ENCODE measurements at places on chromosomes 1 and 21.

DNA sequence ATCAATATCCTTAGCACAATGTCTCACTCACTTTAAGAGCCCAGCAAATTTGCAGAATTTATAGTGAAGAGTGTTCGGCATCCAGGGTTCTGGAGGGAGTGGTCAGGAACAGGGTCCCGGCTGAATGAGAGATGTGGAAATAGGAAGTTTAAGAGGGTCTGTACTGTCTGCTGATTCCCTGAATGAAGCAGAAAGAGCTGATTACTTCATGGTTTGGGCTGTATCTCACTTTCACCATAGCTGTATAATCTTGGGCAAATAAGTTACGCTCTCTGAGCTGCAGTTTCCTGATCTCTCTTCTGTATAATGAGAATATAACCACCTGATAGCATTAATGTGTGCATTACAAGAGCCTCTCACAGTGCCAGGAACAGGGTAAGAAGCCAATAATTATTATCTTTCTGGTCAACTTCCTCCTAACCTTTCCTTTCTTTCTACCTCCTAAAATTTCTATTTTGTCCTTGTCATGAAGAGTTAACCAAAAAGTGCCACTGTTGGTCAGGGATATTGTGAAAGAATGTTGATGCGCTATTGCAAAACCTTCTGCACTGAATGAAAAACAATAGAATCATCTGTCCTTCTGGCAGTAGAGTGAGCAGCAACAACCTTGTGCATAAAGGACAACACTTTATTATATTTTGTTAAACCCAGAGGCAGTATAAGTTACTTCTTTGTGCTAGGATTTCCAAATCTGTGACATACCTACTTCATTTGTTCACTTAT, 14.7 kb upstream of the PTGFR start:
- ATAC-seq, result peak; percentile 51

DNA sequence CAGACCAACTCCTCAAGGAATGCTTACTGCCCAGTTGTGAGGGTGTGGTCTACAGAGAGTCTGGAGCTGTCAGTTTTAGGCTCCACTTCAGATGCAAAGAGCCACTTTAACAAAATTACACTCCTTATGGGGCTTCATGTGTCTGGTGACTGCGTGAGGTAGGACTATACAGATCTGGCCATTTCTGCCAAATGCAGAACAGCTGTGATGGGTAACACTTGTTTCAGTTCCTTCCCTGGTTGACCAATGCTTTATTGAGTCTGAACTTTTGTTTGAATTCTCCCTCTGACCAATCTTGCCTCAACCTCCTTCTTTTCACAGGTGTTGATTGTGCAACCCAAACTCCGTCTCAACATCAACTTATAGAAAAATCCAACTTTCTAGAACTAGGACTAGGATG, 181.2 kb downstream of the OMA1 start:
- no peak for ATAC-seq

DNA sequence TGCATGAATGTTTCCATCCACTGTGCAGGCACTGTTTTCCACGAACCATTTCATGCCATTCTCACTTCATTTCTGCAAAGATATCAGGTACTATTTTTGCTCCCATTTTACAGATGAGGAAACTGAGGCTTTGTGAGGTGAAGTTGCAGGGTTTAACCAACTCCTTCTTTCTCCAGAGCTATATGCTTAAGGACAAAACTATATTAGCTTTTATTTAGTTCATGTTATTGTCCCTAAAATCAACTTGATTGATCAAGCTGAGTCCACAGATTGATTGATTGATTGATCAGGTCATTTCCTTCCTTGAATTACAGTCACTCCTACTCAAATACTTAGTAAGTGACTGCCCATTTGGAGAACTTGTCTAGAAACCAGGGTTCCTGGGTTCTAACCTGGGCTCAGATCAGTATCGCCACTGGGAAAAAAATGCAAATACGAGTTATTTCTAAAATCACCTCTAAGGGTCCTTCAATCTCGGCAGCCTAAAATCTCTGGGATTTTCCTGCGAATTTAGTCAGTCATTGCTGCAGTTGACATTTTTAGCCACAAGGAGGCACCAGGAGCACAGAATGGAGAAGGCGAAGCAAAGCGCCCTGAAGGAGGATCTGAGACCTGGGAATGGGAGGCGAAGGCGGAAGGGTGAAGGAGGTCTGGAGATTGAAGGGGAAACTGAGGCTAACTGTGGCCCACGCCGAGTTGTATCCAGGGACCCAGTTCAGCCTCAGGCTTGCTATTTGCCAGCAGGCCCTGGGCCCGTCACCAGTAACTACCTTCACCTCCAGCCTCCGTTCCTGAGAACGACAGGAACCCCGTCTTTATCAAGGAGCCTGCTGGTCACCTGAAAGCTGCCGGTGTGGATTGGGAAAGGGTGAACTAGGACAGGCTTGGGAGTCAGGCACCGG, 14.3 kb upstream of the MUL1 start:
- ATAC-seq, result peak; percentile 87

- ATAC-seq, result no peak
Measured at GRCh38 chr1:40712997-40713396, 21.5 kb downstream of the NFYC start.

DNA sequence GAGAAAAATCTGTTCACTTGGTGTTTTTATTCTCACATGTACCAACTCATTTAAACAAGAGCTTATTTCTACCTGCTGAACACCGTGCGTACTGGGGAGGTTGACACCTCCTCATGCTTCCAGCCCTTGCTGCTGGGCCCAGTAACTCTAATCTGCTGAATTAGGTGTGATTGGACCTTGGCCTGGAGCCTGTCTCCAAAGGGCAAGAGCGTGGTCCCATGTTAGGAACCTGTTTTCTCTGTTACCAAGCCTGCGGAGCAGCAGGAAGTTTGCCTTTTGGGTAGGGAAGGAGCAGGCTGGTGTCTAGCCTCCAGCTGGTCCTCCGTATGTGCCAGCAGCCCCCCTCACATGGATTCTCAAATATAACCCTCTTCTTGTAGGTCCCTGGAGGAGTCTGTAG, 10.9 kb upstream of the SLC27A3 start:
- no peak for ATAC-seq

- no peak for ATAC-seq
Measured at GRCh38 chr1:145995964-145996432, 381 bp downstream of the TXNIP start.

DNA sequence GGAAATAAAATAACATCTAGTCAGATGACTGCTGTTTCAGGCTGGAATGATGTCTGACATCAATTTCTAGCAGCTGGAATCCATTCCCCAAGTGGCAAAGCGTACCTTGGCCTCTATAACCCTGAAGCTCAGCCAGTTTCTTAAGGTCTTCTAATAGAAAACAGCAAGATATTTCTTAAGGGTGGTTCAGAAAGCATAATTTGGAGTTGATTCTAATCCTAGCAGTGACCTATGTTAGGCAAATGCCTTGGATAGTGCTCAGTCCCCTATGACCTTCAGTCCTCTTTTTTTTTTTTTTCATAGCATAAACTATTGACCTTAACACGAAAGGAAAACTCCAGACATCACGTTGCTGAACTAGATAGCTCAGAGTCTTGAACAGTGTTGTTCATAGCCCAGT, 56.5 kb downstream of the LAMC2 start:
- peak; percentile 28 for ATAC-seq

DNA sequence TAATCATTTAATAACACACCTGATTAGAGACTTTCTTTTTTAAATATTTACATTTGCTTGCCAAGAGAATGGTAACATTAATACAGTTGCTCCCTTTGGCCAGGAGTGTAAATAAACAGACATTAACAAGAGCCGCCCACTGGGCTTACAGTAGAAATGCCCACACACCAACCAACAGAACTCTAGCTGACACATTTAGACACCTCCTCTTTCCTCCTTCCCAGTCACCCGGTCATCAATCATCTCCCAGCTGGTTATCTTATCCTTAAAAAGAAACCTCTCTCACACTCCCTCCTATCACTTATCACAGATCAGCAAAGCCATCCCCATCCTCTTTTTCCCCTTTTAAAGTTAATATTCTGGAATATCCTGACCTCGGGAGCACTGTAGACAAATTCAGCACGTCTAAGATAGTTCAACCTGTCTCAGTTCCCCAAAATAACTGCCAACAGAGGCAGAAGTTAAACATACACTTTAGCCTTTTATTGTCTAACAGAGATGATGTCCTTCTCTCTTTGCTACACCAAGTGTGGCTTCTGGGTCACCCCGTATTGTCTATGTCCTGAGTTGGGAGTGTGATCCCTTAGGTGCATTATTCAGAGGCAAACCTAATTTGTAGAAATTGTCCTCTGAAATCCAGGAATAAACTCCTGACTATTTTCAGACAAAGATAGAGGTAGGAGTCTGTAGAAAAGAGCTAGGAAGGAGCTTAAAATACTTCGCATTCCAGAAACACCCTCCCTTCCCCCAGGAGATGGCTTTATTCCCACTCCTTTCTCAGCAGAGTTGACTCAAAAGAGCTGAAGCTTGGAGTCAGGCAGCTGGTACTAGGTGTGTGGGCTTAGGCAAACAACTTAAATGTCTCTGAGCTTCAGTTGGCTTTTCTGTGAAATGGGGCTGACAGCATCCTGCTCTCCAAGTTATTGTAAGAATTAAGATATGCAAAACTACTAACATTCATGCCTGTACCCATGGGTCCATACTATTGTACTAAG, 8.8 kb downstream of the MYCL start:
- no peak for ATAC-seq

DNA sequence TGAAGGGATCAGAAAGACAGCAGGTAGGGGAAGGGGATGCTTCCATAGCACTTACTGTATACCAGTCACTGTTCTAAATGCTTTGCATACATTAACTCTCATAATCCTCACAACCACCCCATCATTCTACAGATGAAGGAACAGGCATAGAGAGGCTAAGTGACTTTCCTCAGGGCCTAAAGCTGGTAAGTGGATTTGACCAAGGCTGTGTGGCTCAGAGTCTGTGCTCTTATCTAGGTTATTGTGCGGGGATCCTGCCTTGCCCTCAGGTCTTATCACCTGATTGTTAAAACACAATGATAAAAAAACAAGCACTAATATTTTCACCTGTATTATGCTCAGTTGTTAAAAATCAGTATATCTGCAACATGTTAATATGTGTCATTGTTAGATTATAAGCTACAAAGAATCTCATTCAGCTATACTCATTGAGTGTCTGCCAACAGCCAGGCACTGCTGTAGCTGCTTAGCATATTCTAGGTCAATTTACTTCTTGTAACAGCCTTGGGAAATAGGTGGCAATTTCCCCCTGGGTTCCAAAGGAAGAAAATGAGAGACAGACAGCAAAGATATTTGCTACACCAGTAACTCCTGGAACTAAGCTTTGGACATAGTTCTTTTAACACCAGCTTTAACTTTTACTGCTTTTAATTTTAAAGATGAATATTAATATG, 38.6 kb upstream of the RBM15 start:
- no peak for ATAC-seq

DNA sequence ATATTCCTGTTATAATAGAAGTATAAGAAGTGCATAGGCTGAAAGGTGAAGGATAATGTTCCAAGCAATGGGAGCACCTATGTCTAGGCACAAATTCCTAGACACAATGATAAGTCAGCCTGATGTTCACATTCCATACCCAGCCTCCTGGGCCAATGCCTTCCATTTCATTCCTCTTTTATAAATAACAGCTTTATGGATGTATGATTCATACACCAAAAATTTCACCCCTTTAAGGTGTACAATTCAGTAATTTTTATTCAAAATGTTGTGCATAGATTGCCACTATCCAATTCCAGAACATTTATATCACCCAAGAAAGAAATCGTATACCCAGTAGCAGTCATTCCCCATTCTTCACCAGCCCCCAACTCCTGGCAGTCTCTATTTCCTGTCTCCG, 118.8 kb downstream of the BRINP2 start:
- no peak for ATAC-seq

GRCh38 chr1:211616231-211616964, 37.4 kb upstream of the SLC30A1 start:
- ATAC-seq, result peak; percentile 48

- ATAC-seq, result no peak
Measured at GRCh38 chr1:208007319-208007937, 96.5 kb upstream of the CD34 start.

DNA sequence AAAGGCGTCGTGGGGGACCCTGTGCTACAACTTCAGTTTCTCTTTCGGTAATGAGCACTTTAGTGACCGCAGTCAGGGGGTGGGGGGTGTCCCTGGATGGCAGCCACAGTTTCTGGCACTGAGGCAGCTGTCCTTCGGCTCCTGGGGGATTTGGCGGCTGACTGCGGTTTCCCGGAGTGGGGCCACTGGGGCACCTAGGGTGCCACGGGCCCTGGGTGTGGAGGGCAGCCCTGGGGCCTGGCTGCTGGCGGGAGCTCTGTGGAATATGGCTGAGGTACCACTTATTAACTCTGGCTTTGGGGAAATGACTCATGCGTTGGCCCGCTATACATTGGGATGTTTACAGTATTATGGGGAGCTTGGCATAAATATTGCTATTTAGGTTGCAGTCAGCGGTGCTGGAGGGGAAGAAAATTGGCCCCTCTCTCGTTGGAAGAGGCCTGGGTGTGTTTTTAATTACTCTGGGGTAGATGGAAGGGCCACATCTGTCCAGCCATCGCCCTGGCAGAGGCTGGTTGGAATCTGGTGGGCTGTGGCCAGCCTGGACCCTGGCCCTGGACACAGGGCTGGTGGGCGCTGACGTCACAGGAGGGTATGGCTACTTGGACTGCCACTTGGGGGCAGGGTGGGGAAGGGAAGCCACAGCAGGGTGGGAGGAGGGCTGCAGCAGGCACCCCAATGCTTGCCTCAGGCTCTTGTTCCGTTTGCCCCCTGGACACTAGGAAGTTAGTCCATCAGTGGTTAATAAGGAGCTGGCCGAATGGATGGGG, 2.0 kb downstream of the EPHB2 start:
- no peak for ATAC-seq
